ENCODE measurements at places on chromosomes 2 and 18.

GRCh38 chr2:199704358-199705238 lies 146.4 kb downstream of the FTCDNL1 start:
- no peak for DNase-seq

GRCh38 chr18:22170421-22171257 lies 1.2 kb downstream of the GATA6 start:
- DNase-seq, result no peak

DNA sequence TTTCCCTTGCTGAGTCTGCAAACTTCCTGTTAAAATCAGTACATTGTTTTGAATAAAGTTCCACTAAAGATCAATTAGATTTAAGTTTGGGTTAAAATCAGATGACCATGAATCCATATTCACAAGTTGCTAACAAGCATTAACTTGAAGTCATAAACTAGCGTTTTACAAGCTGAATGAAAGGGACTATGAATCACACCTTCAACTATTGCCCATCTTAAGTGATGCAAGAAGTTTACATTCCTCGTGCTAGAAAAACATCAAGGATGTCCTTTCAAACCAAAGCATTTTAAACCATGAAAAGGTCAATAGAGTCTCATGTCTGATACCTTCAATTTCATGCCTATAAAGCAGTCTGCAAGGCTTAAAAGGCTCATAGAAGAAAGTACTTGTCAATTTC lies 257.2 kb upstream of the SYT4 start:
- DNase-seq, result no peak

GRCh38 chr2:225994748-225995405 lies 595.4 kb downstream of the NYAP2 start:
- no peak for DNase-seq

DNA sequence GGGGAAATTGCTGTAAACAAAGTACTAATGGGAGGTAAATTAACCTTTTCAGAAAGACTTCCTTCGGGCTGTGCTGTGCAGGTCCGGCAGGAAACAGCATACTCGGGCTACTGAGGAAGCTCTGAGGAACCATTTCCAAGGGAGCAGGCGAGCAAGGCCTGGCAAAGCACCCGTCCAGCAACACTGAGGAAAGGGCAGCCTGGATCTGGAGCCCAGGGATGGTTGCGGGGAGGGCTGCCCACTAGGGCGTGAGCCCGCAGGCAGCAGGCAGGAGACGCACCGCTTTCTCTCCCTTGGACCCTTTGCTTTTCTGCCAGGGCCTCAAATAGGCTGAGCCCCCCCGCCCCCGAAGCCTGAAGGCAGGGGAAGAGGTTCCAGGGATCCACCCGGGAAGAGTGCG lies 89.5 kb downstream of the SOX11 start:
- DNase-seq, result no peak

GRCh38 chr2:175630280-175631244 lies 371.5 kb downstream of the LNPK start:
- no peak for DNase-seq

GRCh38 chr2:16554060-16554583 lies 111.5 kb downstream of the CYRIA start:
- DNase-seq, result no peak

- no peak for DNase-seq
These were observed 56.7 kb upstream of the FHL2 start for GRCh38 chr2:105455488-105456003.

- DNase-seq, result no peak
These were observed 71.7 kb downstream of the CIB4 start for GRCh38 chr2:26569216-26570082.

- DNase-seq, result no peak
These were observed 38.8 kb upstream of the VIT start for GRCh38 chr2:36657703-36658102.

GRCh38 chr2:86037795-86038192 lies 67.9 kb downstream of the POLR1A start:
- no peak for DNase-seq

- DNase-seq, result no peak
These were observed 171.0 kb upstream of the REV1 start for GRCh38 chr2:99660616-99661406.

DNA sequence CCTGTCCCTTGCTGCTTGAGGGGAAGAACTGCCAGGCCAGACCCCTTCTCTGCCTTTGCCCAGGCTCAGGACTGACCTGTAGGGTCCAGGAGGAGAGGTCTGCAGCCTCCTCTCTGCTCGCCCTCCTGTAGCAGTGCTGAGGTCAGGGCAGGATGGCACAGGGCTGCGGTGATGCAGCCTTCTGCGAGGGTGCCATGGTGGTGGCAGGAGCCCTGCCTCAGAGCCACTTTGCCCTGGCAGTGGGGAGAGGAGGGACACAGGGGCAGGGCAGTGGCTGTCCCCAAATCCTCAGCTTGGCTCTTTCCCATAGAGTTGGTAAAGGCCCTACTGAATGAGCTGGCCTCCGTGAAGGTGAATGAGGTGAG lies 884 bp downstream of the PROM2 start:
- DNase-seq, result no peak

DNA sequence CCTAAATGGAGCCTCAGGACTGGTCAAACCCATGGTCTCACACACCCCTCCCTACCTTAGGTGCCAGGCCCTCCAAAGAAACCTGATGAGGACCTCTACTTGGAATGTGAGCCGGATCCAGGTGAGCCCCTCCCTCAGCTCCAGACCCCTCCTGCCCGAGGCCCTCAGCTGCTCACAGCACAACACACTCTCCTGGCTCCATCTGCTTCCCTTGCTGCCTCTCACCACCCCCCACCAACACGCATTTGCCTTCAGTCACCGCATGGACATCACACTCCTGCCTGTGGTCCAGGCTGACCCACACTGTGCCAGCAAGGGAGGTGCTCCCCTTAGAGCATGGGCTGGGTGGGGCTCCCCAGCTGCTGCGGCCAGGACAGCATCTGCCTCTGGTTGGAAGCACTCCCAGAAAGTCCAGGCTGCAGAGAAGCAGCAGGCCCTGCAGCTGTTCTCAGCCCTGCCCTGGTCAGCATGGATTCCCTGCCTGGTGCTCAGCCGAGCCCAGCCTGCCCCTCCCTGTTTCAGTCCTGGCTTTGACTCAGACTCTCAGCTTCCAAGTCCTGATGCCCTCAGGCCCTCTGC lies 15.1 kb downstream of the SH2D6 start:
- DNase-seq, result no peak

DNA sequence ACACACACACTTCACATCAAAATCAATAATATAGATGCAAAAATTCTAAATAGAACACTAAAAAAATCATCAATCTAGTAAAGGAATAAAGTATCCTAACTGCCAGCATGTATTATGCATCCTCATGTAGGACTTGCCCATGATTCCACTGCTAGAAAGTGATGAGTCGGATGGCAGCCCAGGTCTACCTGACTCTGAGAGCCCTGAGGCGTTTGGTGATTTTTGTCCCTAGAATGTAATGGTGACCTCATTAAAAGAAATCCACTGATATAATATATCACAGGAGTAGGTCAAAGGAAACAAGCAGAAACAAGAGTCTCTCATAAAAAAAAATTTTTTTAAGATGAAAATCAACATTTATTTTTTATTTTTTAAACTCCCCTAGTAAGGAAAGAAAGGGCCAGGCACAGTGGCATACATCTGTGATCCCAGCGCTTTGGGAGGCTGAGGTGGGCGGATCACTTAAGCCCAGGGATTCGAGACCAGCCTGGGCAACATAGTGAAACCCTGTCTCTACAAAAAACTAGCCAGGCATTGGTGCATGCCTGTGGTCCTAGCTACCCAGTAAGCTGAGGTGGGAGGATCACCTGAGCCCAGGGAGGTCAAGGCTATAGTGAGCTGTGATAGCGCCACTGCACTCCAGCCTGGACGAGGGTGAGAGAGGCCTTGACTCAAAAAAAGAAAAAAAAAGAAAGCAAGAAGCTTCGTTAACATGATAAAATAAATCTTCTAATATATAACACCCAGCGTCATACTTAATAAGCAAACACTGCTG lies 24.4 kb upstream of the ACTG2 start:
- no peak for DNase-seq

- DNase-seq, result no peak
These were observed 128.4 kb upstream of the CBLN2 start for GRCh38 chr18:72672364-72673184.

- no peak for DNase-seq
These were observed 52.4 kb downstream of the GLI2 start for GRCh38 chr2:120787822-120788700.

DNA sequence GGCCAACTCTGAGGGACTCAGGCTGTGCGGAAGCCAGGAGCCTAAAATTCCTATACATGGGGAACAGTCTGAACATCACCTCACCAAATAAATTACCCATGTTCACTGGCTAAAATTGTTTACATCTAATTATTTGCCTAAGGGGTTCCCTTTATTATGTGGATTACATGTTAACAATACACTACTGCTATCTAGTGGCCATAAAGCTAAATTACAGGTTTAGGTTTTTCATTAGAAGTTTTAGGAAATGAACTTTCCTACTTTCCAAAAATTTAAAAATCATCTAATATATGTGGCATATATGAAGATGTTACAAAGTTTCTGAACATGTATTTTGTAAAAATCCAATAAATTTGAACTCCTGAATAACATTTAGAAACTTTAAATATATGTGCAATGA lies 40.3 kb downstream of the PLA2R1 start:
- DNase-seq, result no peak

DNA sequence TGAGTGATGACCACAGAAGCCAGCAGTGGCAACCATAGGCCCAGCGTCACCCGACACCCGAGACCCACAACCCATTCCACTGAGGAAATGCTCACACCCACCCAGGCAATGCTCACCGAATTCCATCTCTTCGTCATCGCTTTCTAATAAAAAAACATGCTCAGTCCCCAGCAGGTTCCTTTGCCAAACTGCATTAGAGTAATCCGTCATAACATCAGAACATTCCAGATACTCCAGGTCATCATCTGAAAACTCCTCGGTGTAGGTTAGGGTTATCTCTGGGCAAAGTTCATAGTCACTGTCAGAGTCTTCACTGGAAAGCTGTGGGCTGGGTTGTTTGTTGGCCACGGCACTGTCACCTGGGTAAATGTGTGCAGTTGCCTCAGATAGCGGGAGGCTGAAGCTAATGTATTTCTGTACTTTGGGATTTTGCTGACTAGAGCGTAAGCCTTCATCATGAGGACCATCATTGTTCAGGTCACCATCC lies 49.3 kb downstream of the ALPK2 start:
- DNase-seq, result no peak

GRCh38 chr2:102438578-102438977 lies 15.6 kb downstream of the IL18RAP start:
- no peak for DNase-seq

- no peak for DNase-seq
These were observed 599.5 kb upstream of the ZNF804A start for GRCh38 chr2:183998797-183999190.

GRCh38 chr2:223599640-223600380 lies 2.4 kb downstream of the SCG2 start:
- no peak for DNase-seq

DNA sequence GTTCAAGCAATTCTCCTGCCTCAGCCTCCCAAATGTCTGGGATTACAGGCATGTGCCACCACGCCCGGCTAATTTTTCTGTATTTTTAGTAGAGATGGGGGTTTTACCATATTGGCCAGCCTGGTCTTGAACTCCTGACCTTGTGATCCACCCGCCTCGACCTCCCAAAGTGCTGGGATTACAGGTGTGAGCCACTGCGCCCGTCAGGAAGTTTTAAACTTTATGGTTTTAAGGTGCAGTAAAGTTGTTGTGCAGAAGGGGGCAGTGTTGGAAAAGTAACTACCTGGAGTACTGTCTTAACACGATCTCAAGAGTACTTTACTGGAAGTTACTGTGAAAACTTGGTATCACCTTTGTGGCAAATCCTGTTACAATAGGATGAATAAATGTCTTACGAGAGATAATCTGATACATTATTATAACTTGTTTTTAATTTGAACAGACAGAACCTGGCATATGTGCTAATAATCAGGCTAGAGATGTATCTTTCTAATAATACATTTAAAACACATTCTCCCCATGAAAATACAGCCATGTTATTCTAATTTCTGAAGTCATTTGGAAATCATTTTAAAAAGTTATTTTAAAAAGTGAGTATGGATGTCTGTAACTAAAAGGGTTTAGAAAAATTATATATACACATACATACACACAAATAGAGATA lies 10.8 kb downstream of the SPDYA start:
- DNase-seq, result no peak

DNA sequence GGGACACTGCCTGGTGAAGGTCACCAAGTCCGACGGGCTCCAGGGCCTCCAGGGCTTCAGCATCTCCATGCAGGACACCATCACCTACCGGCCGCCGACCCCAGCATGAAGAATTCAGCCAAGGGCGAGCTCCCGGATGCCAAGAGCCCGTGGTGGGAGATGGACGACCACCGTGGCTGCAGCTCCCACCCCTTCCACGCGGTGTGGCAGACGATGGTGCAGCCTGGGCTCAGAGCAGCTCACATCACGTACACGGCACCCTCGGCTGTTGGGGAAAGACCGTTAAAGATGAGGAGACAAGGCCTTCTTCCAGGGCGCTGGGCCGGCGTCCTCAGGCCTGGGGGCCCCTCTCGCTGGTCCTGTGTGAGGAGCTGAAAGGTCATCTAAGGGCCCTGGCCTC lies 31.2 kb upstream of the ADNP2 start:
- DNase-seq, result no peak

DNA sequence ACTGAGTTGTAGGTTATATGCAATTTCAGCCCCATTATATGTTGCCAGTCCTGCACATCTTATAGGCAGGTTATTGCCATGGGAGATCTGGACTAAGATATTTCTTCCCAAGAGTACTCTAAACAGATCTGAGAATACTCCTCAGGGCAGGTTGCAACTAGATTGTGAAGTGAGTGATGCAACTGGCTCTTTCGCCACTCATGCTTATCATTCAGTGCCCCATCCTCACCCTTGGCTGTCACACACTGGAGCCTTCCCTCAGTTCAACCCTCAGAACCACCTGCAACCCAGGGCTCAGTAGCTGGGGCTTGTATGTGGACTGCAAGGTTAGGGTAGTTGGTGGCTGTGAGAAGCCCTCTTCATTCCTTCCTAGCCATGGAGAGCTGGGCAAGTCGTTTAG lies 14.1 kb downstream of the MERTK start:
- no peak for DNase-seq

DNA sequence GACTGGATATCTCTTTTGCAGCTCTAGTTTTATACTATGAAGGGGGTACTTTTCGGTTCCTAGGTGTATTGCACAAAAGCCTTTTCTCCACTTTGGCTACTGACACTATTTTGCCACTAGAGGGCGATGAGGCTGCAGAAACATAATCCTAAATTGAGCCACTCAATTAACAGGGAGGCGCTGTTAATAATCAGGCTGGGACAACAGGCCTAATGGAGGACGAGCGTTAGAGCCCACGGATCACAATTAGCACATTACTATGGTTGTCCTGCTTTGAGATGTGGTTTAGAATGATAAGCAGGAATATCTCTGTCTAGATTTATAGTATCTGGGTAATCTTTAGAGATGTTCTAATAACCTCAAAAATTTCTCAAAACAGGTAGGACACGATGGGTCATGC lies 62.2 kb upstream of the PMAIP1 start:
- DNase-seq, result peak; percentile 3

GRCh38 chr2:235414422-235414821 lies 79.4 kb upstream of the AGAP1 start:
- DNase-seq, result no peak

Data from esophagus squamous epithelium (tissue), 5 donors.